ENCODE measurements at places on chromosomes 11 and 22.
A peak's percentile ranks its signal among the peaks of the same experiment; 100 is the strongest.

- peaks cover 91% of the 10 kb centered on the region for H3K36me3 ChIP-seq
- no peaks in the 10 kb centered on the region for H3K27me3 ChIP-seq
- no peaks in the 10 kb centered on the region for H3K4me1 ChIP-seq
- H3K27ac ChIP-seq = no peak overlapping the region
- no peak overlapping the region for H3K4me3 ChIP-seq
- DNase-seq = no peak
Measured at GRCh38 chr11:85961930-85962363, 106.8 kb downstream of the CCDC83 start.

GRCh38 chr11:73982990-73983740 is 522 bp upstream of the UCP2 start:
- peak overlapping the region; percentile 100 for H3K27ac ChIP-seq
- peak overlapping the region; percentile 99 for H3K4me3 ChIP-seq
- H3K36me3 ChIP-seq = peaks cover 47% of the 10 kb centered on the region
- peaks cover 65% of the 10 kb centered on the region for H3K4me1 ChIP-seq
- peak; percentile 86 for DNase-seq
- H3K27me3 ChIP-seq = no peaks in the 10 kb centered on the region

GRCh38 chr22:49656291-49656851 is 171.3 kb downstream of the BRD1 start:
- peaks cover 29% of the 10 kb centered on the region for H3K36me3 ChIP-seq
- peaks cover 42% of the 10 kb centered on the region for H3K4me1 ChIP-seq
- no peak overlapping the region for H3K27ac ChIP-seq
- no peak for DNase-seq
- peak overlapping the region; percentile 96 for H3K4me3 ChIP-seq

GRCh38 chr11:11810764-11811726 is 30.7 kb upstream of the USP47 start:
- no peak for DNase-seq
- no peaks in the 10 kb centered on the region for H3K36me3 ChIP-seq
- no peaks in the 10 kb centered on the region for H3K4me1 ChIP-seq
- H3K27ac ChIP-seq = no peak overlapping the region
- peaks cover 6% of the 10 kb centered on the region for H3K27me3 ChIP-seq
- no peak overlapping the region for H3K4me3 ChIP-seq

DNA sequence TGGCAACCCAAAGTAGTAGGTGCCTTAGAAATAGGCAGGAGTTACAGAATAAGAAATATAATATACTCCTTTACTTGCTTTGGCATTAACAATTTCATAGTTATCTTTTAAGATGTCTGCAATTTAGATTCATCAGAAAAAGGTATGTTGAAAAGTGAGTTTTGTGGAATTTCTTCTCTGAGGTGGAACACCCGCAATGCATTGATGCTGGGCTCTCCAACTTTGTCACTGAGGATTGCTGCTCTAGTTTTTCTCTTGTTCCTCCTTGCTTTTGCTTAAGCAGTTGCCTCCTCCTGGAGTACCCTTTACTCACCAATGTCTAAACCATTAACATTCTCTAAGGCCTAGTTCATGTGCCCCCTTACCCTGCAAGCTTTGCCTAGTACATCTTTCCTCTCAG is 14.1 kb upstream of the ME3 start:
- no peak overlapping the region for H3K27ac ChIP-seq
- H3K36me3 ChIP-seq = no peaks in the 10 kb centered on the region
- H3K4me3 ChIP-seq = no peak overlapping the region
- no peaks in the 10 kb centered on the region for H3K27me3 ChIP-seq

- no peak for DNase-seq
- no peak overlapping the region for H3K27ac ChIP-seq
- no peaks in the 10 kb centered on the region for H3K4me1 ChIP-seq
- H3K27me3 ChIP-seq = no peaks in the 10 kb centered on the region
- H3K36me3 ChIP-seq = no peaks in the 10 kb centered on the region
- no peak overlapping the region for H3K4me3 ChIP-seq
Measured at GRCh38 chr11:40302669-40303068, 1156.8 kb downstream of the LRRC4C start.
